ENCODE measurements at places on chromosomes 1 and 21.
A peak's percentile ranks its signal among the peaks of the same experiment; 100 is the strongest.

- peak; percentile 23 for DNase-seq
Measured at GRCh38 chr1:162855461-162856150, 5.4 kb downstream of the CCDC190 start.

DNA sequence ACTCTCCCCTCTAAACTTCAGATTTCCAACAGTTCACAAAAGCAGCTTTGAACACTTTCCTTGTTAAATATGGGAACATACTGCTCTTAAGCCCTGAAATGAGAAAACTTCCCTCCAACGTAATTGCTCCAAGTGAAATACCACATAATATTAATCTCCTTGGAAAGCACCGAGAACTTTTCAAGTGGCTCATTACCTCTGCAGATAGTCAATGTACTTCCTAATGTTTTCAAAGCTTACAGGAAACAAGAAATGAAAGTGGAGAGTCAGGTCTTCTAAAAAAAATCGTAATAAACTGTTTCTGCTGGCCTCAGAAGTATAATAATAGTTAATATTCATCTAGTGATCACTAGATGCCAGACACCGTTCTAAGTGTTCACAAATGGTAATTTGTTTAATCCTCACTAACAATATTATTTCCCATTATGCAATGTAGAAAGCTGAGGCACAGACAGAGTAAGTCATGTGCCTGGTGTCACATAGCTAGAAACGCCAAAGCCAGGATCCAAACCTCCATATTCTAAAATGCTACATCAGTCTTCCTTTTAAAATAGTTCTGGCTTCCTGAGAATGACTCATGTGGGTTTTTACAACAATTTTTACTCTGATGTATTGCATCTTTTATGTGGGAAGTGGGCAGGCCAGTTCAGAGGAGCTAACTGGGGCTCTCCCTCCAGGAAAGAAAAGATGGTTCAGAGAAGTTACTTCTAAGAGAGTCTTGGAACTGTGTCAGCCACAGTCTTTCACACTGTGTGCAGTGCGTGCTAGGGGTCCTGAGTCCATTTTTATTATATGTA, 177.2 kb downstream of the PLPPR4 start:
- DNase-seq: no peak

- DNase-seq: no peak
Measured at GRCh38 chr1:22137004-22137720, 5.7 kb downstream of the WNT4 start.

- no peak for DNase-seq
Measured at GRCh38 chr1:247531937-247532336, 4.3 kb downstream of the OR2C3 start.

- DNase-seq: no peak
Measured at GRCh38 chr21:29798840-29799239, 141.0 kb downstream of the GRIK1 start.

GRCh38 chr1:82377201-82377884, 576.6 kb downstream of the ADGRL2 start:
- DNase-seq: no peak

GRCh38 chr1:83839566-83840173, 159.3 kb downstream of the TTLL7 start:
- DNase-seq: no peak

- no peak for DNase-seq
Measured at GRCh38 chr1:214475331-214475730, 76.1 kb downstream of the PTPN14 start.

DNA sequence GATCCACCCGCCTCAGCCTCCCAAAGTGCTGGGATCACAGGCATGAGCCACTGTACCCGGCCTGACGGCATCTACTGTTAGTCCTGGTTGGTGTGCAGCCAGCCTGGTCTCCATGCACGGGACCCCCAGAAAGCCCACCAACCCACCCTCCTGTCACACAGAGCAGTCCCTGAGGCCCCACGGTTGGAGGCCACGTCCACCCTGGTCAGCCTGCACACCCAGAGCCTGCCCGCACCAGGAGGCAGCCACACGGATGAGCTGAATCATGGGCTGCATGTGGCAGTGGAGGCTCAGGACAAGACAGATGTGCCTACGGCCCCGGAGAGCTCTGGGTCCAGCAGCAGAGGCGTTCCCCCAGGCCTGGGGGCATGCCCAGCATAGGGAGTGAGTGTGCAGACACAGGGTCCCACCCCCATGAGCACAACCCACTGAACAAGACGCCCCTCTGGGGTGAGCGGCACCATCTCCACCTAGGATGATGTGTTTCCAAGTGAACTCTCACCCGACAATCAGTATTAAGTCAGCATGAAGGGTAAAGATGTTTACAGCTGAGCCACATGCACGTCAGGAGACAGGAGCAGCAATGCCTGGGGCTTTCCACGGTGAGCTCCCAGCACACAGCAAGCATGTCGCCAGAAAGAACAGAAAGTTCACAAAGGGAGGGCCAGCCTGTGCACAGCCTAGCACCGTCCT, 102.1 kb downstream of the WDR4 start:
- DNase-seq: no peak

GRCh38 chr1:237219751-237220642, 178.0 kb downstream of the RYR2 start:
- no peak for DNase-seq

DNA sequence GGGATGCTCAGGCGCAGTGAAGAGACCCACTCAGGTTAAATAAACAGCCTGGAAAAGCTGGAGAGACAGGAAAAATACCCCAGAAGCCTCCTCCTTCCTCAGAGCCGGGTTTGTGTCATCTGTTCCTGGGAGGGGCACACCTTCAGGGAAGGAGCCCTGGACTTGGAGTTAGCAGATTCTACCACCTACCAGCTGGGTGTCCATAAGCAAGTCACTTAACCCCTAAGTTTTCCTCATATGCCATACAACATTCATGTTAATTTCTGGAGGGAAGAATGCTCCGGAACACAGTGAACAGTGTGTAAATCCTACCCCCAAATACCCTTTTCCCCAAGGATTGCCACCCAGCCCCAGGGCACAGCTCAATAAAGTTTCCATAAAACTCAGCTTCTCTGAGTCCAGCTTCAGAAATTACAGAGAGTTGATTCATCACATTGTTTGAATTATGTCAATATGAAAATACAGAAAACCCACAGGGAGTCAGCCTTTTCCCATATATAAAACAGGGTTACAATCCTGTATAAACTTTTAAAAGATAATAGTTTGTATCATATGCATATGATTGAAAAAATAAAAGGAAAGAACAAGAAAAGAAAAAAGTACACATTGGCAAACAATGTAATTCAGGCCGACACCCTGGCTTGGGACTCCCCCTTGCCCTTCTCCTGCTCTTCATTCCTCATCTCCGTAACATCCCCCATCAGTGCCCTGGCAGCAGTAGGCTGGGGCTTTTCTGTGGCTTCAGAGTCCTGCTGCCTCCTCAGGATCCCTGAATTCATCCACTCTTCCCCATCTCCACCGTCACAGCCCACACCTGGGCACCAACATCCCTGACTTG, 291.8 kb upstream of the USP24 start:
- DNase-seq: no peak

- no peak for DNase-seq
Measured at GRCh38 chr1:151130987-151131586, 15.3 kb downstream of the SEMA6C start.

DNA sequence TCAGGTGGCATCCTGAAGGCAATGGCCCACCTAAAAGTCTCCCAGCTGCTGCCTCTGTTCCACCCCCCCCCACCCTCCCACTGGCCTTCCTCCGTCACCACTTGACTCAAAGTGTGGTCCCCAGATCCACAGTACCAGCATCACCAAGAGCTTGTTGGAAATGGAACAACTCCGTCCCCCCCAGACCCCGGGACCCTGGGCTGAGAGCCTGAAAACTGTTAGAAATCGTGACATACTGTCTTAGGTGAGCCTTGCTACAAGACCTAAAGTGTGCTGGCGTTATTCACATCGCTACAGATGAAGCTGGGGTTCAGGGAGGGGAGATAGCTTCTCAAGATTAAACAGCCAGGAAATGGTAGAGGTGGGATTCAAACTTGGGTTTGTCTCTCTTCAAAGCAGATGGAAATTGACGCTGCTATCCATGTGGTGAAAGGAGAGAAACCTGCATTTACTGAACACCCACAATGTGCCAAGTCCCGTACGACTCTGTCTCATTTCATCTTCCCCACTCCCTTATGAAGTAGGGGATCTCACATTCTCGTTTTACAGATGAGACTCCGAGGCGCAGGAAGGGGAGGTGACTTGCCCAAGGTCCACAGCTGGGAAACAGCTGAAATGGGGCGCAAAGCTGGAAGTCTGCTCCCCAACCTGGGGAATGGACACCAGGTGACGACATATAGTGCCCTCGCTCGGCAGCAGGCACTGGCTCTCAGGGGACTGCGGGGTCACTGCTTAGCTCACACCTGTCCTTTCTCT, 52.8 kb upstream of the IFFO2 start:
- peak; percentile 45 for DNase-seq

DNA sequence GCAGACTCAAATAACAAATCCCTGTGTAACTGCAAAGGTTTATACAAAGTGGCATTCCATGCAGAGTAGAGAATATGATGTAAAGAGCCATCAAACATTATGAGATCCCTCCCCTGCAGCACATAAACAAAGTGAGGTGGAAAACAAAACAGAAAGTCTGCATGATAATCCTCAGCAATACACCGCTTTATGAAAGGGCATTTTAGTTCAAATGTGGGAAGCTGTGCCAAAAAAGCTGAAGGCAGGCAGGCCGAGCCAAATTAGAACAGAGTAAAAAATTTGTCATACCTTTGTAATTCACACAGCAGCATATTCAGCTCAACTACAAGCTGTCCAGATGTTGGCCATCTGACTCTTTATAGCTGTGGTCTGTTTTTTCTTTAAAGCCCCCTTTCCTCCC, 113.5 kb downstream of the LHX9 start:
- no peak for DNase-seq

GRCh38 chr1:239155466-239156091, 230.8 kb upstream of the CHRM3 start:
- DNase-seq: no peak

DNA sequence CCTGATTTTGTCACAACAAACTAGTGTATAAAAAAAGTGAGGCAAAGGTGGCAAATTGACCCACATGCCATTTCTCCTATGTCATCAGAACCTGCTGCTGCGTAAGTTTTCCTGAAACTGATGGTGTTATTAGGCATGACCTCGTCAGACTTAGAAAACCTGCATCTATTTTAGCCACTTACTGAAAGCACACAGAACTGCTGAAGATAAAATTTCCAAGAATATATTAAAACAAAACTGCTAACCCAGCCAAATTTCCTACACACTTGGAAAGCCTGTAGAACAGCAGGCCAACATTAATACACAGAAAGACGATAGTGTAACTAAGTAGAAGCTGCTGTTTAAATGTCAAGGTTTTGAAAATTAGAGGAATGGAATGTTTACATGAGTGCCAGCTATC, 674.5 kb upstream of the CXADR start:
- DNase-seq: no peak

DNA sequence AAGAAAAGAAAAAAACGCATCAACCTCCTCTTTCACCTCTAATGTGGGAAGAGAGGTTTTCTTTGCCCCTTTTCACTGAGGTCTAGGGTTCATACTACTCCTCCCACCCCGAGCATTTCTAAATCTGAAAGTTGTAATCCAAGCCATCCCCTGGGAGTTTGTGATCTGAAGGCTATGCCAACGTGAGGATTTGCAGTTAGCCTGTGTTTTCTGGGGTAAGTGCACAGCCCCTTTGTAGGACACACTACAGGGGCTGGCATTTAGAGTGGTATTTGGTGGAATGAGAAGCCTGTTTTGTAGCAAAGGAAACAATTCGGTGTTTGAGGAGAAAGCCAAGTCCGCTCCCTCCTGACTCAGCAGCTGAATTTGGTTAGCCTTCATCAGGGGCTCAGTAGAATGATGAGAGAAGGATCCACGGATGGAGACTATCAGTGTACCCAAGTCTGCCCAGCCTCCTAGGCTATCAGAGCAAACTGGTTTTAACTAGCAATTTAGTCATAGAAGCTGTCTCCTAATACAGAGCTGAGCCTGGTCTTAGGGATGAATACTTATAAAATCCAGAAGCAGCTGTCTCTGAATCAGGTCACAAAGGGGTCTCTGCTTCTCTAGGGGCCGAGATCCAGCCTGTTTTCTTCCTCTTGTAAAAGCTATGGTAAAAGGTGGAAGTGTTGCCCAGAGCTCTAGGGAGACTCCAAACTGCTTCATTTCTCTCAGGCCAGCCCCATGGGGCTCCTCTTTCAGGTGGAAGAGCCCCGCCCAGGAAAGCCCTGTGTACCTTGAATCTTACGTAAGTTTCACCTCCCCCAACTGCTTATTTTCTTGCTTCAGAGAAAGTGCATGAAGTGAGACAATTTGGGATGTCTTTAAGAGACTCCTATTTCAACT, 2.1 kb downstream of the PCP4L1 start:
- DNase-seq: no peak

GRCh38 chr1:244157731-244158438, 106.8 kb downstream of the ZBTB18 start:
- DNase-seq: no peak

GRCh38 chr1:246291127-246291526, 216.0 kb downstream of the SMYD3 start:
- DNase-seq: no peak

- no peak for DNase-seq
Measured at GRCh38 chr1:14112613-14113012, 412.6 kb downstream of the PRDM2 start.

- DNase-seq: no peak
Measured at GRCh38 chr1:7087888-7088287, 302.6 kb downstream of the CAMTA1 start.

DNA sequence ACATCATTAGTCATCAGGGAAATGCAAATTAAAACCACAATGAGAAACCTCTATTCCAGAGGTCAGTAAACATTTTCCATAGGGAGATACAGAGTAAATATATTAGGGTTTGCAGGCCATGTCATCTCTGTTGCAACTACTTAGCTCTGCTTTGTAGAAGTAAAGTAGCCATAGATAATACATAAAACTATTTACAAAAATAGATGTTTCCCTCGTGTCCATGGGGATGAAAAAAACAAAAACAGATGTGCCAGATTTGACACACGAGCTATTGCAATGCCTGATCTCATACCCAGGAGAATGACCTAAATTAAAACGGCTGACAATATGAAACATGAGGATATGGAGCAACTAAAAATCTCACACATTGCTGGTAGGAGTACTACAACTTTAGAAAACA, 17.3 kb downstream of the LTN1 start:
- no peak for DNase-seq

GRCh38 chr1:89959719-89960118, 35.2 kb upstream of the ZNF326 start:
- no peak for DNase-seq

GRCh38 chr1:231353086-231353485, 15.0 kb downstream of the SPRTN start:
- no peak for DNase-seq

GRCh38 chr1:2481885-2482284, 5.8 kb downstream of the PLCH2 start:
- no peak for DNase-seq

GRCh38 chr1:114224196-114224907, 70.7 kb upstream of the SYT6 start:
- DNase-seq: no peak

DNA sequence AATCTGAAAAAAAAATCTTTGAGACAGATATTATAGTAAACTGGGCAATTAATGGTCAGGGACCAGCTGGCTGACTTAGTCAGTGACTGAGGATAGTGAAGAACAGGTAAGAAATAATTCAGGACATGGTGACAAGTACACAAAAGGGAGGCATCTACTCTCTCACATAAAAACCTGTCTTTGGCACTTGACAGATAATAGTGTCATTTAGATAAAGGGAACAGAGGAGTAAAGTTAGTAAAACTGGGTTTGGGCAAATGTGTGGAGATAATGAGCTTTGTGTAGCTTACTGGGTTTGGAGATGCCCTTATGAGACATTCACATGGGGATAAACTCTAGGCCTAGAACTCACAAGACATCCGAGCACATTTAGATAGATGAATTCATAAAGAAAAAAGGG, 4.0 kb downstream of the SSX2IP start:
- DNase-seq: no peak

Measured in ACHN (cell line).